ENCODE measurements at places on chromosomes 1 and 21.

GRCh38 chr1:114755006-114755931 lies 2.5 kb downstream of the CSDE1 start:
- no peak for DNase-seq

GRCh38 chr21:35933466-35933865 lies 126.9 kb downstream of the SETD4 start:
- DNase-seq, result no peak

- no peak for DNase-seq
These were observed 55.6 kb upstream of the PRMT6 start for GRCh38 chr1:107000902-107001301.

DNA sequence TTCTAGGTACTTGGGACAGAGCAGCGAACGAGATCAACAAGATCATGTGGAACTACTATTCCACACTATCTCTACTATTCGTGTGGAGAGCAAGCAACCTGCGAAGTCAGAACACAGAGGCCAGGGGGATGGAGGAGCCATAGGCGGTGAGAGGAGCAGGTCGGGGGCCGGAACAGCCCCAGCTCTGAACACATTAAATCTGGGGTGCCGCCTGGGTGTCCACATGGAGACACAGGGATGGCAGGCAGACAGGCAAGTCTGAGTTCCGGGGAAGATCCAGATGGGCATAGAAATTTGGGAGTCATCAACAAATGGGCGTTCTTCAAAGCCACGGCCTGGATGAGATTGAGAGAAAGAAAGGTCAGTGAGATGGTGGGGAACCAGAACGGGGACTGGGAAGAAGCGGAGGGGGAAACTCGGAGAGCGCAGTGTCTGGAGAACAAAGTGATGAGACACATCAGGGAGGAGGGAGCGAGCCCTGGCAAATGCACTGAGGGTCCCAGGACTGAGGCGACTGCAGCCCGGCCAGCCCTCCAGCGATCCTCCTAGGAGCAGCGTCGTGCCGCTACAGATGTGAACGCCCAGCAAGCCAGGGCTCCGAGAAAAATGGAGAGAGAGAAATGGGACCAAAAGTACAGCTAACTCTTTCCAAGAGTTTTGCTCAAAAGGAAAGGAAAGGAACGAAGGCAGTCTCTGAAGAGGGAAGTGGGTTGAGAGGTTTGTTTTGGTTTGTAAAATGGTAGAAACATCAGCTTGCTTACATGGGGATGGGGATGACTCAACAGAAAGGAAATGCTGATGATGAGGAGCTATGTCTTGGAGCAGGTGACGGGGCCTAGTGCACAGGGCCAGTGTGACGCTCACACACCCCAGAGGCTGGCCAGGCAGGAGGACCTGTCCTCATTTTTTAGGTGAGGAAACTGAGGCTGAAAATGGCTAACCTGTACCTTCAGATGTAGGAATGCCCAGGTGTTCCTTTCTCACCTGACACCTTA lies 84.5 kb downstream of the GLIS1 start:
- no peak for DNase-seq

- DNase-seq, result no peak
These were observed 213.9 kb downstream of the TOMM20 start for GRCh38 chr1:234914606-234915290.

- no peak for DNase-seq
These were observed 8.0 kb upstream of the RAP1GAP start for GRCh38 chr1:21677168-21677567.

DNA sequence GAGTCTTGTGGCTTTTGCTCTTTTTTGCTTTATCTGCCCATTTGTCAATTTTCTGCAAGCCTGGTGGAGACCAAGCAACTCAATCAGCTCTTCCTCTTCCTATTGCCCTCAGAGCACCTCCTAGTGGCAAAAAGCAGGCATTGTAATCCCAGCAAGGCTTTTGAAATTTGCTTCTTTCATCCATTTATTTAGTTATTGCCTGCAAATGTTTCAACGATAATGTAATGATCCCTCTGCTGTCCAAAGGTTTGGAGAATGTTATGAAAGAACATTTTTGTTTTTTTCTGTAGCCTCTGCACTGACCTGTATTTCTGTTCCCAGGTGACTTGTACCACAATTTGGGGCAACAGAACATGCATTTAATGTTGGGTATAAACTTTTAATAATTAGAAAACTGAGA lies 127.8 kb downstream of the GABPA start:
- DNase-seq, result no peak

- DNase-seq, result no peak
These were observed 114.6 kb downstream of the LIPI start for GRCh38 chr21:14096172-14096571.

DNA sequence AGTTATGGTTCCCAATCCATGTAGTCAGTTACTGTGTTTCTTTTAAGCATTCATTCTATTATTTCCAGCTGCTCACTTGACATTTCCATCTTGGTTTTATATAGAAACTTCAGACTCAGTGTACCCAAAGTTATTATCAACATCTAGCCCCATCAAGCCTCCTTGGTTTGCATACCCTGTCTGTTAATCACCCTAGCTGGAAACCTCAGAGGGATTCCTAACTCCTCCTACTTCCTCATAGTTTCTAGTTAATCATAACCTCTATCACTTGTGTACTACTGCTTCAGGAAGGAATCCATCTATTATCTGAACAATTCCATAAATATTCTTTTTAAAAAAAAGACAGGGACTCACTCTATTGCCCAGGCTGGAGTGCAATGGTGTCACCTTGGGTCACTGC lies 293.3 kb downstream of the SDCCAG8 start:
- no peak for DNase-seq

- DNase-seq, result no peak
These were observed 17.4 kb downstream of the ADARB1 start for GRCh38 chr21:45091550-45092322.

- no peak for DNase-seq
These were observed 406.5 kb downstream of the DUSP10 start for GRCh38 chr1:221335161-221336101.

GRCh38 chr1:84620720-84621313 lies 46.6 kb upstream of the CTBS start:
- peak; percentile 65 for DNase-seq

DNA sequence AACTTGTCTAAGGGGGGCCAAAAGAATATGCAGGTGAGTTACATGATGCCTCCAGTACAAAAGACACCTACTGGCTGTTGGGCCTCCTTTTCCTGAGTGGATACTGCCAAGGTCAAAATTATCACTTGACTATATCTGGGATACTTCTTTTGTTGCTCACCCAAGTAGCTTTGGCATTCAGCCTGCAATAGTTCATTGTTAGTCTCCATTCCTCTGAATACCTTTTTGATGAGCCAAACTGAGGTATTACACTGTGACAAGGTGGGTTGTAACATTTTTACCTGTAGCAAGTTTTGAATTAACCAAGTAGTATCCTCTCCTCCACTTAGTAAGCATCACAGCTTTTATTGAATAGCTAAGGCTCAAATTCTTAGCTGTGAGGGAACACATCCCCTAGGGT lies 408.0 kb downstream of the LRRIQ3 start:
- no peak for DNase-seq

GRCh38 chr21:29121759-29122158 lies 8.7 kb upstream of the MAP3K7CL start:
- DNase-seq, result no peak

DNA sequence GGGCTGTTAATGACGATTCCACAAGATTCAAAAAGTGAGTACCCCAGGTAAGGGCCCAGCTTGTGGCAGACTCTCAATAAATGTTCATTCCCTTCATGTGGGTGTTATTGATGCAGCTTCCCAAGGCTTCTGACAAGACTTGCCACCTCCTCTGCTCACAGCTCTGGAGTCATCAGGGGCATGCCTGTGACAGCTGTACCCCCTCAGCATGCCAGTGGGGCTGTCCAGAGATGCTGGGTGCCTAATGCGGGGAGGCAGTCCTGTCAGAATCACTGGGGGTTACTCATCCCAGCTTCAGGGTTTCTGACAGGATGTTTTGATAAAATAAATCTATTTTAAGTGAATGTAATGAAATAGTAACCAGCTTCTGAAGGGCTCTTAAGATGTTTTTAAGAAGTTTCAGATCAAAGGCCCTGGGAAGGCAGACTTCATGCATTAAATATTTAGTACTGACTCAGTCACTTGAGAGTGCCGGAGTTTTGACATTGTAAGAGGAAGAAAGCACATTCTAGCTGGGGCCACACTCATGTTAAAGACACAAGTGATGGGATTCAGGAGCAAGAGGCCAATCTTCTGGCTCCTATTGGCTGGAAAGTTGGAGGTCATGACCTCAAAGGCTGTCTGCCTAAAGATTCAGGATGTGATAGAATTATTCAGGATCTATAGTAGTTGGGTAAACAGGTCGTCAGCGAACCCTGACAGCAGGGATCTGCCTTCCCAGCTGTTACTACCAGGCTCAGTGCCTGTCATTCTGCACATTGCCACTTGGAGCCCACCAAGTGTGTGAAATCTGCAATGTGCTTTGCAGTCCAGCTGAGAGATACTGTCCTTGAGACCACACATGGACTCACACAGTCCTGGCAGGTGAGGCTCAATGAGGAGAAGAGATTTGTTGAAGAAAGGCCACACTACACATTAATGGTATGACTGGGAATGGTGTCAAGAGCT lies 239.6 kb upstream of the BEND5 start:
- no peak for DNase-seq

- DNase-seq, result peak; percentile 38
These were observed 32.9 kb upstream of the ATP2B4 start for GRCh38 chr1:203593723-203594122.

GRCh38 chr1:226772446-226773139 lies 33.5 kb upstream of the ITPKB start:
- DNase-seq, result no peak

DNA sequence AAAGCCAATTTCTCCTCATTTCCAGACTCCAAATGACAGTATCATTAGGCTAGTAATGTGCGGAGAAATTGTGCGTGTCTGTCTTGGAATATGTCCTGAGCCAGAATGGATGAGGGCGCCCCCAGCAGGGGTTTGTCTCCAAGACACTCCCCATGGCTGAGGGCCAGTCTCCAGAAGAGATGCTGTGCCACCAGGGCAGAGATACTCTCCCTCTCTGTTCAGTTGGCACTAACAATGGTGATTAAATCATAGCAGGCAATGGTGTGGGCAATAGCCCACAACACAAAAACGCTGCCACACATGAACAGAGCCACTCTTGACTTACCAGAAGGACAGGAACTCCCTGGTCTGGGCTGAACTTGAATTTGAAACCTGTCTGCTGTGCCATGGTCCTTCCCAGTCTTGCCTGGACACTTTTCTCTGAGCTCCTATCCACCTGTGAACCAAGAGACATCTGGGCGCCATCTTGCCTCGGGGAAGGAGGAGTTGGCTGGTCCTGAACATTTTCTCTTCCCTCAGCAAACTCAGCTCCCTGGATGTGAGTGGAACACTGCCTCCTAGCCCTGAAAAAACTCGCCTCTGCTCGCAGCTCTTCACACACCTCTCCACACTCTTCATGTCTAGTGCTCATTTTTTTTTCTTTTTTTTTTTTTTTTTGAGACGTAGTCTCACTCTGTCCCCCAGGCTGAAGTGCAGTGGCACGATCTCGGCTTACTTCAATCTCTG lies 14.8 kb upstream of the ADGRB2 start:
- no peak for DNase-seq

DNA sequence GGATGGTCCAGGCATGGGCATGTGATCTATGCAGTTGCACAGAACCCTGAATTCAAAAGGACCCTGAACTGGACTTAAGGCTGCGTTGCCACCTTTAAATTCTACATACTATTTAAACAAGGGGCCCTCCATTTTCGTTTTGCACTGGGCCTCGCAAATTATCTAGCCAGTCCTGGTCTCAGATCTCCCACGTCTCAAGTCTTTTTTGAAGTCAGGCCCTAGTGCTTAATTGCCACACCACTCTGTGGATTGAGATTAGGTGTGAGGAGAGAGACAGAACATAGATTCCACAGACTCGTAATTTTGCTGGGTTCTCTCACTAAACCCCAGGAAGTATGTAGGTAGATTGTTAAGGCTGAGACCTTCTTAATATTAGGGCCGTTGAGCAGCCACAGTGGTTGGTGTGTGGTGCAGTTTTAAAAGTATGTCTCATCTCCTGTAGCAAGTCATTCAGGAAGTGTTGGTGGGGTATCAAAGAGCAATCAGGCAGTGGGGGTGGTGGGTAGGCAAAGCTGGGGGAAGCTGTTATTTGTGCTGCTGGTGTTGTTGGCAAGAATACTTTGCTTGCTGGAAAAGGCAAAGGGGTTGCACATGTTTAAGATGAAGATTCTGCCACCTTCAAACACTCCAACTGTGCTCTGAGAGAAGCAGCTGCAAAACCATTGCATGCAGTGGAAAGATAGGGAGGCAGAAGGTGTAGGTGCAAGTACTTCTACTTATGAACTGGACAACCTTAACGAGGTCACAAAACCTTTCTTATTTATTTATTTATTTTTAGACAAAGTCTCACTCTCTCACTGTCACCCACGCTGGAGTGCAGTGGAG lies 11.2 kb downstream of the CD84 start:
- DNase-seq, result peak; percentile 51

All from stimulated activated CD8-positive, alpha-beta memory T cell treated with anti-CD3 and anti-CD28 coated beads, Interleukin-2, amount 100 ng/mL, for 48 hours (primary cell).